ENCODE measurements at places on chromosomes 6 and 20.

- no peak for DNase-seq
These were observed 115.4 kb downstream of the SCAF8 start for GRCh38 chr6:154848580-154848979.

DNA sequence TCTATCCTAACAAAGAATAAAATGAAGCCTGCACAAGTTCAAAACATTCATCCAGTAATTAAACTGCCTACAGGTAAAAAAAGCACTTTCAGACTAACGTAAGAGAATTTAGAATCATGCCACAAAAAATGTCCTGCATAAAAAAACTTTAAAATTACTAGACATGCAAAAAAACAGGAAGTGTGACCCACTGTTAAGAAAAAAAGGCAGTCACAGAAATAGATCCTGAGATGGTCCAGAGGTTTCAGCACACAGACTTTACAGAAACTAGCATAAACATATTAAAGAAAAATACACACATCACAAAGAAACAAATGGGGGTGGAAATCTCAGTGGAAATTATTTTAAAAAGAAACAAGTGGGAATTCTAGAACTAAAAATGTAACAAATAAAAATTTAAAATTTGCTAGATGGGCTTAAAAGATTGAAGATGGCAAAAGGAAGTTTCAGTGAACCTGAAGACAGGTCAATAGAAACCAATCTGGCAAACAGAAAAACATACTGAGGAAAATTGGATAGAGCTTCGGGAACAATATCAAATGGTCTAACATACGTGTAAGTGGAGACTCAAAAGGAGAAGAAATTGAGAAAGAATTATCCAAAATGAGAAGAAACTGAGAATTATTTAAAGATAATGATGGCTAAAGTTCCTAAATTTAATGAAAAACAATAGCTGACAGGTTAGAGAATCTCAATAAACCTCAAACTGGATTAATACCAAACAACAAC, 3.4 kb upstream of the ZNF133 start:
- no peak for DNase-seq

- no peak for DNase-seq
These were observed 68.6 kb downstream of the SYNJ2 start for GRCh38 chr6:158050107-158050735.

DNA sequence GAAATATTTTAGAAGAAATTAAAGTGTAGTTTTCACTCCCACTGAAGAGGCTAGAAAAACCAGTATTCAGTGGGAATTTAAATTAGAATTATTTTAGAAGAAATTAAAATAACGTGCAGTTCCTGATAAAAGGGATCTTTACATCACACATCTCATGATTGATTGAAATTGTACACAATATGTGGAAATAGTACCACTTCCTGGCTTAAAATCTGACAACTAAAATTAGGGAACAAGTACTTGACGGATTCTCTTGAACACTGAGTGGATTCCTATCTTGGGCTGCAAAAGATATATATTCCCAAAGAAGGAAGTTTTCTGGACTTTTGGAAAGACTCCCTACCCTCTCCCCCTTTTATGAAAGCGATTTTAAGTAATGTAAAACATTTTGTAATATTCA, 14.6 kb upstream of the MTCL3 start:
- DNase-seq: no peak

DNA sequence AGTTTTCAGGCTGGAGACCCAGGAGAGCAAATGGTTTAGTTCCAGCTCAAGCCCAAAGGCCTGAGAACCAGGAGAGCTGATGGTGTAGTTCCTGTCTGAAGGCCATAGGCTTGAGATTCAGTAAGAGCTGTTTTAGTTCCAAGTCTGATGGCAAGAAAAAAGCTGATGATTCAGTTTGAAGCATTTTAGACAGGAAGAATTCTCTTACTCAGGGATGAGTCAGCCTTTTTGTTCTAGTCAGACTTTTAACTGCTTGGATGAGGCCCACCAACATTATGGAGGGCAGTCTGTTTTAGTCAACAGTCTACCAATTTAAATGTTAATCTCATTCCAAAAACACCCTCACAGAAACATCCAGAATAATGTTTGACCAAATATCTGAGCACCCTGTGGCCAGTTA, 2.5 kb downstream of the ZSCAN26 start:
- no peak for DNase-seq

DNA sequence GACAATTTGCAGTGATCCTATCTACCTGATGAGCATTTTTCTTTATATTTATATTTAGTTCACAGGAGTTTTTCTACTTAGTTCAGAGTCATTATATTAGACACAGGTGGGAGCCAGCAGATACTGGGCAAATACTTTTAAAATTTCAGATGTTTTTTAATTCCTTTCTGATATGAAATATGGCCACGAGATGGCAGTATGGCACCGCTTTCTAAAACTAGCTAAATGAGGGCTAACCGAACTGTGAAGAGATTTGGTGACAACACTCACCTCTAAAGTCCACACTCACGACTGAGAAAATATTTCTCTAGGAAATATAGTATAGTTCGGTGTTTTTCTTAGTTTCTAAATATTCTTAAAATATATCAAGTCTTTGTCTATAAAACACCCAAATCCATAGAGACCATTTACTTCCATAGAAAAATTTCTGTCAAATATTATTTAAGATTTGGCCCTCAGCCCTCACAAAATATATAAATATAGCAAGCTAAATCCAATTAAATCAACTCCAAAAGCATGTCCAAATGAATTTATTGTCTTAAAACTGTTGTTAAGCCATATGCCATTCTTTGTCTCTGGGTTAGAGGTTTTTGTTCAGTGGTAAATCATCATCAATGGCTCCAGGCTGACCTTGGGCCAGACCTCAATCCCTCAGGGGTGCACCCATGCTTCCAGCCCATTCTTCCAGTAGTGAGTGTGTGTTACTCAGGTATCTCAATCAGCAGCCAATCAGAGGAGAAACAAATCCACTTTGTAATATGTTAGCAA, 63.6 kb downstream of the HUS1B start:
- DNase-seq: peak; percentile 48

- no peak for DNase-seq
These were observed 24.6 kb upstream of the ID4 start for GRCh38 chr6:19812512-19813119.

GRCh38 chr20:62063315-62063980, 2.2 kb downstream of the TAF4 start:
- no peak for DNase-seq

- no peak for DNase-seq
These were observed 36.9 kb downstream of the SNAI1 start for GRCh38 chr20:50019466-50020256.

DNA sequence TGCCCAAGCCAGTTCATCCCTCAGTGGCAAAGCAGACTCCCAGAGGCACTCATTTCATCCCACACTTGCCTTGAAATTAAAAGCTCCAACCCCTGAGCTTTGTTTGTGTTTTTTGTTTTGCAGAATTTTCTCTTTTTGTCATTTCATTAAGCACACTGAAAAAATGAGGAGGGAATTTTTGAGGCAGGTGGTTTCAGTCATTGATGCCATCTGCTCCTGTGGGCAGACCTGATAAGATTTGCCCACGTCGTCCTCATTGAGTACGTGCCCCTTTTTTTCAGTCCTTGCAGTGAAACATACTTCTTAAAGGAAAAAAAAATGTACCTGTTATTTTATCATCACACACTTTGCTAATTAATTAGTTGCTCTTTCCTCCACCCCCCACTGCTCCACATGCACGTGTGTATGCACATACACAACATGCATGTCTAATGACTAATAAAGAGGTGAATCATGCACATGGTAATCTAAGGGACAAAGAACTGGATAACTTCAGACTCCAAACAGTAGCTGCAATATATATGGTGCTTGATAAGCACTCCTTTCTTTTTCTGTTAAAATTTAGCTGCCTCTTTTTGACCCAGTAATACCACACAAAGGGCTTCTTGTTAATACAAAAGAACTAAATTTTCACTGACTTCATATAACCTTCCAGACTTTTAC, 102.1 kb upstream of the TMEM181 start:
- DNase-seq: no peak

GRCh38 chr6:9112544-9112943, 677.2 kb upstream of the SLC35B3 start:
- no peak for DNase-seq

- no peak for DNase-seq
These were observed 16.4 kb downstream of the TAAR2 start for GRCh38 chr6:132607544-132608233.

DNA sequence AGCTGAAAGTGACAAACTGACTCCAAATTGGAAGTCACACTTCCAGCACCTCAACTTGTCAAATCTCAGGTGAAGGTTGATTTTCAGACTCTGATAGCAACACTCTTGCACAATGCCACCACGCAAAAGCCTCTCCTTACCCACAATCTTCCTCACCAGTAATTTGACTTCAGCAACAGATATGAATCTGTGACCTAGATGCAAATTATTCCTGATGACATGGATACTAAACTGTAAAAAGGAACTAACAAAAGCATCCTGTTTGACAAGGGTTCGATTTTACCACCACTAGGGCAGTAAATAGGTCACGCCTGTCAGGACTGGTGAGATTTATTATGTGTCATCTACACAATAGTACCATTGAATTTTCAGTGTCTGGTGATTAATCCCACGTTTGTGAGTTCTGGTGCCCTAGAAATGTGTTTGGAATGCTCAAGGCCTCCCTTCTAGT, 134.4 kb upstream of the COL21A1 start:
- no peak for DNase-seq

DNA sequence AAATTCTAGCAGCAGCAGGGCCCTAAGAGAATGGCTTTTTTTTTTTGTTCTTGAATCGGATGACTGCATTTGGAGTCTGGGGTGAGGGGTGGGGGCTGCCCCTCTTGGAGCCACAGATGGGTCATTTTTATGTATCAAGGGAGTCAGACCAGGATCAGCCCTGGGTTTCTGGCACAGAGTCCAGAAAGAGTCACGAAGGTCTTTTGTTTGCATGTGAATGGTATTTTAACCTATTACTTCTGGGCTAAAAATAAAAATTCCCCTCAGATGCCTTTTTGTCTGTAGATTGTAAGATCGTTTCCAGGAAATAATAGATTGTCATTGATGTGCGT, 72.5 kb downstream of the PHACTR3 start:
- no peak for DNase-seq

DNA sequence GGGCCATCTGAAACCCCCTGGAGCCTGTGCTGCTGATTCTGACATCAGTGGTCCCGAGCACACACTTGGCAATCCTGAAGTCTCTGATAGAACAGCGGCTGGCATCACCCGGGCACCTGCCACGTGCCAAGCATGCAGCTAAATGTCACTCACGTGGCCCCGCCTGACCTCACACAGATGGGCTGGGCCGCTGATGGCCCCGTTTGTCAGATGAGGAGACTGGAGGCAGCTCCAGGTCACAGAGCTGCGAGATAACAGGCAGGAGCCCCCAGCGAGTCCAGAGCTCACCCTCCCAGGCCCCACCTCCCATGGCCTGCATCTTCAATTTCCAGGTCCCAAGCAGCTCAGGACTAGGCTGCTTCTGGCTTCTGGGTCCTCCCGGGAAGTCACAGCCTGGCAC, 67.2 kb downstream of the YTHDF1 start:
- DNase-seq: no peak

- no peak for DNase-seq
These were observed 275.0 kb upstream of the PREP start for GRCh38 chr6:105677671-105678475.

GRCh38 chr6:56683882-56684281, 41.2 kb upstream of the DST start:
- no peak for DNase-seq

- DNase-seq: no peak
These were observed 318.9 kb downstream of the BTBD9 start for GRCh38 chr6:38320843-38321242.

DNA sequence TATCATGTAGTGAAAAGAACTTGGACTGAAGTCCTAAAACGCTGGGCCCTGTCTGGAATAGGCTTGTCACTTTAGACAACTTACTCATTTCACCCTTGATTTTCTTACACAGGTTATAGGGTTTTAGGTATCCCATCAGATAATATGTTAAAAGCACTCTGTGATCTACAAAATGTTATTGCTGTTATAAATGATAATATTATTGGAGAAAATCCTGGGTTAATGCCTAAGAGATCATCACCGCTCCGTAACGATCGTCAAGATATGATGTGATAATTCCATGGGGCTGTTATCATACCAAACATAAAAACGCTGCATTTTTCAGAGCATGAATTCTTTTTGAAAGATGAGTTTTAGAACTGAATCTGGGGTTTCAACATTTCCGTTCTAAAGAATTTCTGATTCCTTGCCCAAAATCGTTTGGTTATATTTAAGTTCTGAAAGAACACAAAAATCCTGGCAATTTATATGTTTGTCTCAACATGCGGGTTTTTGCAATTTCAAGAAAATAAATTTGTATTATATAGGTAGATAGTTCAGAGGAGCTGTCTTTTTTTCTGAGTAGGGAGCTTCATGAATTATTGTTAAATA, 154.8 kb downstream of the FOXC1 start:
- DNase-seq: no peak

GRCh38 chr6:53058388-53059195, 6.6 kb upstream of the FBXO9 start:
- DNase-seq: no peak

Data from stimulated activated CD8-positive, alpha-beta memory T cell treated with anti-CD3 and anti-CD28 coated beads, Interleukin-4, amount 100 ng/mL, for 4 hours (primary cell).